Fibroblast of villous mesenchyme (primary cell): ENCODE measurements at places on chromosomes 7 and 10. TPM values are rescaled to one million over a fixed set of nuclear protein-coding genes. Genes with fewer than 3 reads are reported as not detected.

- DNase-seq, result no peak
Observed at GRCh38 chr10:26706206-26706605, 8.7 kb downstream of the PDSS1 start.

MGAM2 gene
- total RNA-seq, result not detected in 2 replicates

DNA sequence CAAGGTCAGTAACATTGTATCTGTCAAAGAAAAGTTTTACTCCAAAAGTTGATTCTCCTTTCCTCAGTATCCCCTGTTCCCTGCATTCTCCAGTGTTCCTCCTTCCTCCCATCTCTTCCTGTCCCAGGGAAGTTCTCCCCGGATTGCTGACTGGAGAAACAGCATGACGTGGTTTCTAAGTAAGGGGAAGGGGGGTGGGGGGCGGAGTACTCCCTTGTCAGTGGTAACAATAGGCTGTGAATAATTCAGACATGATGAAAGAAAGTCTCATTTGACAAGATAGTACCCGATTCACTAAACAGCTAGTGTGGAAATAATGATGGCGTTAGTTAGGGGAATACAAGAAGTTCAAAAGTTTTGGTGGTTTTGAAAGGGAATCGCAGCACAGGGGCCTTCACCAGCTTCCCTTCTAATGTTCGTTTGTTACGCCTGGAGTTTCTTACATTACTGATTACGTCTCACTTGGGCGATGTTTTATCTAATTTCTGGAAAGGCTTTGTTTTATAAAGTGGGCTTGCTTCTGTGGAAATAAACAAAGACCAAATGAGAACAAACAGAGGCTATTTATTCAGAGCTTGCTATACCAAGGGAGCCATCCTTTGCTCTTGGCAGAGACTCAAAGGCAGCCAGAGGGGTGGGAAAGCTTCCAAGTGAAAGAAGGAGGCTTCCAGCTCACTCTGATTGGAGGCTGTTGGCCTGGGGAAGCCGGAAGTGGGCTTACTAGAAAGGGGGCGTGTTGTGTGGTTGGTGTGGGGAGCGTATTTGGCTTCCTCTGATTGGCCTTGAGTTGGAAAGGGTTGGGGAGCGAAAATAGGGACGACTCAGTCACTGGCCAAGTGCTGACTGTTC, 453.7 kb downstream of the SDK1 start:
- no peak for DNase-seq

KLF14 gene
- total RNA-seq, result under 0.01 TPM in 2 replicates

CALY gene
- total RNA-seq, result not detected in 2 replicates

GRCh38 chr7:104130726-104131125, 77.1 kb downstream of the ORC5 start:
- no peak for DNase-seq

DNA sequence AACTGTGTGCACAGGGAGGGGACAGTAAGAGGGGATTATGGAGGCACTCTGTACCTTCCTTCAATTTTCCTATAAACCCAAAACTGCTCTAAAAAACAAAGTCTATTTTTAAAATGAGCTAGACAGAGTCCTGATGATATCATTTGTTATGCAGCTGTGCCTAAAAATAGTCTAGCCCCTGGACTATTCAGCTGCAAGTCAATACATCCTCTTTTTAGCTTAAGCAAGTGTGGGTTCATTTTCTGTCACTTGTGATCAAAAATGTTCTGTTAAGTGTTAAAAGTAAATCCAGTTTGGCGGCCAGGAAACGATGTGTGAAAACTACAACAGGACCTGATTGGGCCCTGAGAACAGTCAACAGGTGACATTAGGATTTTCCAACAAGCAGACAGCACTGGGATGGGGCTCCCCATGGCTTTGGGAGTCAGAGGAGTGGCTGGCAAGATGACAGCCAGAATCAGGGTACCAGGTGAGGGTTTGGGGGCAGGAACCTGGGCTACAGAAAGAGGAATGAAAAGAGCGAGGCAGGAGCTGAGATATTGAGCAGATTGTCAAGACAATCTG, 33.9 kb downstream of the FAM107B start:
- no peak for DNase-seq

DNA sequence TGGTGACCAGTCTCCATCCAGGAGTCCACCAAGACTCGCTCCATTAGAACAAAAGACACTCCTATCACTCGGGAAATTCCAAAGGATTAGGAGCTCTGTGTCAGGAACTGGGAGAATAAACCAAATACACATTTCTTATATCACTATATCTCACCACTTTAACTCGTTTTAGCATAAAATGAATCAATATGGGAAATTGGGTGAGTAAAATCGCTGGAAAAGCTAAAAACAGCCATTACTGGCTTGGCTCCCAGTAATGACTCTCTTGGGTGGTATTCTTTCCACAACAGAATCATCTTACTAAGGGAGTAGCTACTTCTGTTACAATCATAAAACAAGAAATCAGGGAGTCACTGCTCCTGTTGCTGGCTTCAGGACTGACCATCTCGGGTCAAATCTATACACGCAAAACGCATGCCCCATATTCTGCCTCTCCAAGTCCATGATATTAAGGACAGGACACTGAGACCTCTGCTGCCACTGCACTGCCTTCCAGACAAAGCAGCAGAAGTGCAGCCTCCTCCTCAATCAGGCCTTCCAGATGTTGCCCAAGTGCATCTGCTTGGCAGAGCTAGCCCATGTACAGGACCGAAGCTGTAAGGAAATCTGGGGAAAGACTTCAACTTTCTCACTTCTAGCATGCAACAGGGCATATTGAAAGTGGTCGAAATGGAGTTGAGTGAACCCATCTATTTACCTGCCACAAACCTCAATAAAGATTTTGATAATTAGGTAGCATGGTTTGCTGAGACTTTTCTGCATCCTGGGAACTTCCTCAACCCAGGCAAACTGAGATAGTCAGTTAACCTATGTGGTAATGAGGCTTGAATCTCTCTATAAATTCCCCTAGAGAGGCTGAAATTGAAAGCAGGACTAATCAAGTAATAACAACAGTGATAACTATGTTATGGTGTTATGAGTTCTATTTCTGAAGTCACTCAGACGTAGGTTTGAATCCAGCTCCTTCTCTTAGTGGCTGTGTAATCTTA, 14.4 kb upstream of the PANK1 start:
- DNase-seq, result peak; percentile 48

MUC12 gene
- total RNA-seq, result under 0.01 TPM in 1 of 2 replicates, not detected in the other

- DNase-seq, result no peak
Observed at GRCh38 chr10:130959752-130960195, 351.7 kb downstream of the TCERG1L start.

DNA sequence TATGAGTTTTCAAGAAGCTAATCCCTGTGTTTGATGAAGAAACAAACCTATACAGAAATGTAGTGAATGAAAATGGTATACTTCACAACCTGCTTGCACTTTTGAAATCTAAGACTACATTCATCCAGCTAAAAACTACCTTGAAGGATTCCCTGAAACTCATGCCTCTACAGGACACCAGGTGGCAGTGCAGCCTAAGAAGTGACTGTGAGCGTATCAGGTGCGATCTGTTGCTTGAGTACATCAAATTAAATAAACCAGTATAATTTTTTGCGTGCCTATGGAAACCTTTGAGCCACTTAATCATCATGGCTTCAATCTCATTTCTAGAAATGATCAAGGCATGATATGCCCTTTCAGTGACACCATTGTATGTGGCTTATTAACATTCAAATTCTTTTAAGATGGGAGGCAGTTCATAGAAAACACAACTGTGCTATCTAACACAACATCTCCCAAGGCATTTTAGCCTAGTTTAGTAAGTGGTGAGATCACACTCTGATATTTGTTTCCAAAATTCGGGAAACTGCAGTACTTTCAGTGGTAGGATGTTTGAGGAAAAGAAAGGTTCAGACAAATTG, 57.4 kb downstream of the PPP1R17 start:
- DNase-seq, result peak; percentile 64

DNA sequence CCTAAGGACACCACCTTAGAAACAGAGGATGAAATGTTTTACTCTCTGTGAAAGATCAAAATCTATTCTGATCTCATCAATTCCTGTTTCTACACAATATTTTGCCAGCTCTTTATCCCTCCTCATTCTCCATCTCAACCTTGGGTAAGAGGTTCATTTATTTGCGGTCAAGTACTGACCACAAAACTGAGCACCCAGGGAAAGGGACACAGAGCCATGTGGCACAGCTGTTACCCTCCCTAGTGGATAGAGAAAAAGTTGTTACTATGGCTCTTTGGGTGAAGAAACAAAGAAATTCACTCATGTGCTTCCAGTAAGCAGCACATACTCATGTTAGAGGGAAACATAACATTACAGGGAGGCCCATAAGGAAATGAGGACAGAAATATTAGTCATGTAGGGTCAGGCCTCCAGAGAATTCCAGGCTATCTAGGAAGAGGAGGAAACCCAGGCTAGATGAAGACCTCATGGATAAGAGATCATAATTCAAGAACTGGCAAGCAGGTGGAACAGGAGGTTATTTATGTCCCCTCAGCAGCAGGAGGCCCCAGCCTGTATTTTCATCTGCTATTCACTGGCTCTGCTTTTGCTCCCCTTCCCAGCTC, 114.5 kb downstream of the ATE1 start:
- DNase-seq, result peak; percentile 19

GRCh38 chr7:157831143-157831905, 494.5 kb downstream of the DNAJB6 start:
- no peak for DNase-seq
